ENCODE measurements at places on chromosomes 2 and 18.

- DNase-seq: no peak
These were observed 335.7 kb upstream of the UBE2E3 start for GRCh38 chr2:180644709-180645108.

DNA sequence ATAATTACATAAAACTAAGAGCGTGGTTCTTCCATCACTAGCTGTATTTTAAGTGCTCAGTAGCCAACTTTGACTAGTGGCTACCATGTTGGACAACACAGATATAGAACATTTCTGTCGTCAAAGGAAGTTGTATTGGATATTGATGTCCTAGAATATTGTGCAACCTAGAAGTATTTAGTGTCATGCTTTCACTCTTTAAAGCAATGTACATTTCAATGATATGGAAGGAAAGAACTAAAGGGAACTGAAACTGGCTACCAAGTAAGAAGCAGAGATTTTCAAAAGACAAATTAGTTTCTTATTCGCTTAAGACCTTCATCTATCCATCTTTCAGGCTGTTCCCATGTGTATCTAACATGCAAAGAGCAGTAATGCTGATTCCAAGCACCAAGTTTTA is 85.4 kb upstream of the EML6 start:
- DNase-seq: no peak

GRCh38 chr2:127637725-127638252 is 8.2 kb upstream of the GPR17 start:
- DNase-seq: no peak

DNA sequence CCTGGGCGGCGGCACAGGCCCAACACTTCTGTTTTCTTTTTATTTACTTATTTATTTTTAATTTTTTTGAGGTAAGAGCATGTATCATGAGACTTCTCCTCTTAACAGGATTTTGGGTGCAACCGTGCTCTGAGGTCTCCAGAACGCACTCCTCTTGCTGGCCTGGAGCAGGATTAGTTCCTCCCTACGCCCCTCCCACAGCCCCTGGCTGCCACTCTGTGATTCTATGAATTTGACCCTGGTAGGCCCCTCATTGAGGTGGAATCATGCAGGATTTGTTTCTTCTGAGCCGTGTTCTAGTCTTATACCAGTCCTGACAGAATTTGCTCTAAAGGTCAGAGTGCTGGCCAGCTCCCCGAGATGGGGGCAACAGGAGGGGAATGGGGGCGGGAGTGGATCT is 106.5 kb upstream of the HS6ST1 start:
- DNase-seq: no peak

GRCh38 chr18:70004696-70005095 is 57.0 kb upstream of the CD226 start:
- DNase-seq: no peak

DNA sequence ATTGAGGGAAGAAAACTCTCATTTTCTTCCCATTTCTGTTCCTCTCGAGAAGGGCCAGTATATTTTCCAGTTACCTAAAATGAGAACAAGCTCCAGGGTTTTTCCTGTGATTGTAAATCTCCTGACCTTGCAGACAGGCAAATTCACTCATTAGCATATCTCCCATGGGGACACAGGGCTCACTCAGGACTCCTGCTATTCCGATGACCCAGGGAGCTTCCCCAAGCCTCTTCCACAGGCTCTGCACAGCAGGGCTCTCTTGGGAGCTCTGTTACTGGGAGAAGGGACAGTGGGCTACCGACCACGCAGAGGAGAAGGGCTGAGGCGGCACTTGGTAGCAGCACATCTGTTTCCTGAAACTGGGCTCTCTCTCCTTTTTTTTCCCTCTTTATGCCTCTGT is 135.2 kb upstream of the CAPN13 start:
- DNase-seq: no peak

DNA sequence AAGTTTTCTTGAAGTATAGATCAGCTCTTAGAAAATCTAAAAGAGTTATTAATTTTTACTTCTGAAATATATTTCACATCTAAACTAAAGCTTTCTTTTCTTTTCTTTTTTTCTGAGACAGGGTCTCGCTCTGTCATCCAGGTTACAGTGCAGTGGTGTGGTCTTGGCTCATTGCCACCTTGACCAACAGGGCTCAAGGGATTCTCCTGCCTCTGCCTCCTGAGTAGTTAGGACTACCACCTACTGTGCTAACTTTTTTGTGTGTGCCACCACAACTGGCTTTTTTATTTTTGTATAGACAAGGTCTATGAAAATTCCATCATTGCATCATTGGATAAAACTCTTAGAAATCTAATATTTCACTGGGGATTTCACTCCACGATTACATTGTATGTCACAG is 10.0 kb upstream of the ALPG start:
- no peak for DNase-seq

All from T-helper 1 cell (primary cell).